Heart right ventricle (tissue), 16 donors: ENCODE measurements at places on chromosomes 5 and 9. TPM values are rescaled to one million over a fixed set of nuclear protein-coding genes. Genes with fewer than 3 reads are reported as not detected.

DNA sequence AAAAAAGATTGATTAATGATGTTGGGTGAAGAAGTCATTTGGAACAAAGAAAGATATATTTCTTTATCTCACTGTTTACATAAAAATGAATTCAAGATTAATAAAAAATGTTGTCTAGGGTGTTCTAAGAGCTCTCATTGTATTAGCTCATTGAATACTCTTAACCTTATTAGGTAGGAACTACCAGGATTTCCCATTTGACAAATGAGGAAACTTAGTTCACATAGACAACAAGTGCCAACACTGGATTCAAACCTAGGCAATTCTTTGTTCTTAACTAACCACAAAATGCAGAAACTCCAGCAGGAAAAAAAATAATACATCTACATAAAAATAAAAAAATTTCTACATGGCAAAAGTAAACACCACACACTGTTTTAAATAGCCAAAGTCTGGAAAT is 175.8 kb downstream of the RAPGEF6 start:
- DNase-seq: no peak

- DNase-seq: no peak
These were observed 1009.7 kb upstream of the CDH6 start for GRCh38 chr5:30183795-30184194.

Gene GPR151
- polyA plus RNA-seq: not detected

DNA sequence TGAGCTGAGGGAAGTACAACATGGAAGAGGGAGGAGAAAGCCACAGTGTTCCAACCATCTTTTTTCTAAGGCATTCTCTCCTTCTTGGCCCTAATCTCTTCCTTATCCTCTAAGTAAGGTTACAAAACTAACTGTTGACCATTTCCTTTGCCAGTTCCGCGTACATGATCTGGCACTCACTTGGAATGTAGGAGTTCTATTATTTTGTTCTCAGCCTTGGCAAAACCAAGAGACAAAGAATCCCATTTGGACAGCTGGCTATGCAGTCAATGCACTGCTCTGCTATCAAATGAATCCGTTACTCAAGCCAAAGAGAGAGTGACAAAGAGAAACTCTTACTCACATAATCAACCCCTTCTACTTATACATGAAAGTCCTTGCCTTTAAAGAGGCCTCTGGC is 410.3 kb downstream of the DTWD2 start:
- no peak for DNase-seq

GRCh38 chr5:122141751-122142150 is 12.4 kb downstream of the ZNF474 start:
- DNase-seq: no peak
